ENCODE measurements at places on chromosomes 6 and 20. TPM values are rescaled to one million over a fixed set of nuclear protein-coding genes. Genes with fewer than 3 reads are reported as not detected.

DNA sequence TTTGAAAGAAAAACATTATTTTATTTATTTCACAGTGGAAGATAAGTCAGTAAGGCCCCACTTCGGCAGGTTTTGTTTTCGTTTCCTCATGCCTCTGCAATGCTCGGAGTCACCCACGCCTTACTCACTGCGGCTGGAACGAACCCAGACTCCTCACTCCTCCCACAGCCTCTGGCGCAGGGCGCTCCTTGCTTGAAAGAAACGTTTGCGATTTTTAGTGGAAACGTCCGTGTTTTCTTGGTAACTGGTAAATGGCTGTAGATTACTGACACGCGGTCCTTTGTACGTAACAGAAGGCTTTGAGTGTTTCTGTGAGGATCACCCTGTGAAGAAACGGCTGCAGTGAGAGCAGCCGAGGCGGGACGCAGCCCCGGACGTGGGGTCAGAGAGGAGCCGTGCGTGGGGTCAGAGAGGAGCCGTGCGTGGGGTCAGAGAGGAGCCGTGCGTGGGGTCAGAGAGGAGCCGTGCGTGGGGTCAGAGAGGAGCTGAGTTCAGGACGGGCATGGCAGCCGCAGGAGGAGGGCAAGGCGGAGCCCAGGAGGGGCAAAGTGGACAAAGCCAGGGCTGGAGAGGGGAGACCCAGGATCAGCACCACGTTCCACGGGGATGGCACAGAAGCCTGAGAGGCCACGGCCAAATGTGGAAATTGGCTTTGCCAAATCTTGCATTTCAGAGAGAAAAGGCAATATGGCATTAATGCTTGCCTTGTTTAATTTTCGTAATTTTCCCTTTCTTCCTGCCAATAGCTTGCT, 198.6 kb upstream of the THBS2 start:
- H3K27ac ChIP-seq = peak overlapping the region; percentile 80
- no peak for DNase-seq
- H3K4me1 ChIP-seq = peaks cover 7% of the 10 kb centered on the region
- peak overlapping the region; percentile 26 for H3K4me3 ChIP-seq

DNA sequence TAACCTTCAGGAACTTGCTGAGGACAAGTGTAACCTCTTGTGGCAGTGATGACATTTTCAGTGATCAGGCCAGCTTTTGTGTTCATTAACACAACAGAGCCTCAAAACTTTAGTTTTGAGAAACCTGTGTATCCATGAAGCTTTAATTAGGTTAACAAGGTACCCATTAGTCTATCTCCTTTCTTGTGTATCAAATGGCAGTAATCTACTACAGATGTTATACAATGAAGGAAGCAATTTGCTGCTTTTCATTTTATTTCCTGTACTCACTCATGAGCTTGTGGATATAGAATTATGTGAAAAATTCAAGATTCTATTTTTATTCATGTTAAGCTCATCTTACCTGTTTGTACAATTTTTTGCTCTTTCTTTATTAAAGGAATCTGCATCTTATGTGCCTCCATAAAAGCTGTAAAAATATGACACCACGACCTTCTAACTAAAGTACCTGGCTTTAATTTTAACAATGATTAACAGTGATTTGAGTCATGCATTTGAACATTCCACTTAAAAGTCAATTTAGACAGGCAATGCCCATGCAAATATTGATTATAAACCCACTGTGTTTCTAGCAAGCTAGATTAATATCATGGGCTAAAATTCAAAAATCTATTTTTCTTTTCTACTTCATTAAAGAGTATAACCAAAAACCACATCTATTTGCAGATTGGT, 897.3 kb downstream of the KIF16B start:
- H3K4me1 ChIP-seq = no peaks in the 10 kb centered on the region
- peak; percentile 23 for DNase-seq
- no peaks in the 10 kb centered on the region for H3K27me3 ChIP-seq
- no peaks in the 10 kb centered on the region for H3K36me3 ChIP-seq
- H3K4me3 ChIP-seq = no peak overlapping the region

- no peak overlapping the region for H3K4me3 ChIP-seq
- H3K4me1 ChIP-seq = peaks cover 11% of the 10 kb centered on the region
- H3K36me3 ChIP-seq = peaks cover 21% of the 10 kb centered on the region
- no peak for DNase-seq
These were observed 15.0 kb downstream of the BTN2A1 start for GRCh38 chr6:26472549-26473290.

- no peak overlapping the region for H3K27ac ChIP-seq
- no peak for DNase-seq
- H3K27me3 ChIP-seq = no peaks in the 10 kb centered on the region
- no peaks in the 10 kb centered on the region for H3K4me1 ChIP-seq
These were observed 65.9 kb upstream of the HCRTR2 start for GRCh38 chr6:55108134-55109130.

CDSN gene
- total RNA-seq = not detected

ADGRF4 gene
- total RNA-seq = not detected
